ENCODE measurements at places on chromosomes 12 and 14.

DNA sequence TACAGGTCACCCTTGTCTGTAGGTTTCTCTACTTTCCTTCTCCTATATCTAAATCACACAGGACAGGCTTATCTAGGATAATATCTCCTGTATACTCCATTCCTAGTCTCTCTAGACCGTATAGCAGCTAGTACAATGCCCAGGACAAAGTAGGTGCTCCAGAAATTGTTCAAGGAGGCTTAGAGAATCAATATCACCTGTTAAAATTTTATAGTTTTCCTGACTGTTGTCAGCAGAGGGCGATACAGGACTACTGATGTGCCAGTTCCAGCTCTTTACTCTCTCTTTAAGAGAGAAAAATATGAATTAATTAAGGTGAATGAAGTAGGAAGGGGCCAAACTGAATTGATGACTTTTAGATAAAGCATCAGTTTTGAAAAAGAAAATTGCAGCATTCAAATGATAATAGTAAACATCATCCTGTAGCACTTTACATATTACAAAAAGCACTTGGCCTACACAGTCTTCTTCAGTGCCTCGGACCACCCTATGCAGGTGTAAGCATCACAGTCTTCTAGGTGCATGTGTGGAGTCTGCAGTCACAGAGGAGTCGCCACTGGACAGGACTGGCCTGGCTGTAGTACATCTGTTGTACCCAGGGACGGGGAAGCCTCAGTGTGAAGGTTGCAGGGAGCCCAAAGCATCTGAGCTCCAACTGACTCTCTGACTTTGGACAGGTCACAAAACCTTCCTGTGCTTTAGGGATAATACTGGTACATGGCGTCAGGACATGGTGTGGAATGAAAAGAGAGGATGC is 61.9 kb upstream of the MAX start:
- peak; percentile 77 for DNase-seq

DNA sequence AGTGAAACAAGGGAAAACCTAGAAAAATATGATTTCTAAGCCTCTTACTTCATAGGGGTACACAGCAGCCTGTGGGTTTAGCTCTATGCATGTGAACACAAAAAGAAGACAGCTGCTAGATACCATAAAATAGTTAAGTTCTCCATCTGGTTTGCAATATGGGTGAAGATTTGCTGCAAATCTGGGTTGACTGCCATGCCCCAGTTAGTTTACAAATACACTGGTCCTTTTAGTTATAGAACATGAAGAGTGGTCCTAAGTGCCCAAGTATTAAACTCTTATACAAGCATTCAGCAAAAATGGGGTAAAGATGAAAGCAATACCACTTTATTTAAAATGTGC is 176.1 kb downstream of the AEBP2 start:
- no peak for DNase-seq

GRCh38 chr12:68358532-68359485 is 26.6 kb upstream of the MDM1 start:
- peak; percentile 91 for DNase-seq

GRCh38 chr12:97572220-97572619 is 109.6 kb downstream of the RMST start:
- no peak for DNase-seq

GRCh38 chr14:22952418-22952817 is 4.5 kb downstream of the HAUS4 start:
- DNase-seq = no peak

DNA sequence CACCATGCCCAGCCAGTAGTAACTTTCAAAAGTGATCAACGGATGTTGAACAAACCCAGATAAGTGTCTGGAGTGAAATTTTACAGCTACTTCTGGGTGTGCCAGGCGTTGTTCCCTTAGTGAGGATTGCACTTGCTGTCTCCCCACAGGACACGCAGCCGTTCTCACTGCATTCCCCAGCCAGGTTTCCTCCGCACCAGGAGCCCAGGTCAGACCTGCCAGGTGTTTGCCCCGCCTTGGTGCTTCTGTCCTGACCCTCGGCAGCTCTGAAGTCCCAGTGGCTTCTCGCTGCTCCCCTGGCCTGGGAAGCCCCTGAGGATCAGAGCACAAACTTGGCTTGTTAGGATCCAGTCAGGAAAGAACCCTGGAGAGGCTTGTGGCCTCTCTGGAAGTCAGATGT is 36.2 kb downstream of the MMAB start:
- no peak for DNase-seq

- no peak for DNase-seq
These were observed 385.6 kb downstream of the ZFP36L1 start for GRCh38 chr14:68407285-68407684.

- DNase-seq = no peak
These were observed 123.1 kb downstream of the DERA start for GRCh38 chr12:16034136-16034817.

GRCh38 chr14:31003284-31003683 is 22.2 kb upstream of the AP4S1 start:
- no peak for DNase-seq

GRCh38 chr12:22808860-22809259 is 183.9 kb downstream of the ETNK1 start:
- no peak for DNase-seq

- DNase-seq = peak; percentile 55
These were observed 75.5 kb upstream of the RERGL start for GRCh38 chr12:18165422-18165871.

- peak; percentile 98 for DNase-seq
These were observed 106.2 kb downstream of the DAAM1 start for GRCh38 chr14:59294662-59294992.

DNA sequence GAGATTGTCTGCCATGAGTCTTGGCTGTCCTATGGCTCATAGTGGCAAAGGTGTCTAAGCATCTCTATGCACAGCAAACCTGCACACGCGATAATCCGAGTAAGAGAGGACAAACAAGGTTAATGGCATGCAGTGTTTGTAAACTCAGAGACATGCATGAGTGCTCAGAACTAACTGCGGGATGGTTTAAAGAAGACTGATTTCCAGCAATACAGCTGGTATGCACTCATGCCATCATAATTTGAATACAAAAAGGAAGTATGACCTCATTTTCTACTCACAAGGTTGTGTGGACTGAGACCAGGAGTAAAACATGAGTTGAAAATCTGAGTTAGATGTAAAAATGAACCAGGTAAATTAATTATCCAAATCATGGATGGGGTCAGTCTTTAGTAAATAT is 16.6 kb upstream of the TCP11L2 start:
- no peak for DNase-seq

- DNase-seq = no peak
These were observed 1088.3 kb upstream of the SEL1L start for GRCh38 chr14:82621881-82622450.

- DNase-seq = peak; percentile 43
These were observed 249.1 kb upstream of the PPFIA2 start for GRCh38 chr12:82008251-82008650.

DNA sequence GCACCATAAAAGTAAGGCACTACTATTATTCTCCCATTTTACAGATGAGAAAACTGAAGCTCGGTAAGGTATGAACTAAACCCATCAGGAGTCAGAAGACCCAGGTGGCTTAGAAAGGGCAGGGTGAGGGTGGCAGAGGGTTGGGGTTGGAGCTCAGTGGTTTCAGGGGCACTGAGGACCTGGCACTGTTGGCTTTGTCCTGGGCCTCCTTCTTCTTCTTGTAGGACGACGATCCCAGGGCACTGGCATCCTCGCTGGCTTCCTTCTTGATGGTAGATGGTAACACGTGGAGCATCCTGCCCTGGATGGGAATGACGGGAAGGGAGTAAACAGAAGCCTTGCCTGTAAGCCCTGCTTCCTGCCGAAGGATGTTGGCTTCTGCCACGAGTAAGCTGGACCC is 19.9 kb downstream of the RBM19 start:
- no peak for DNase-seq

GRCh38 chr12:95143621-95144205 is 70.3 kb upstream of the NR2C1 start:
- DNase-seq = peak; percentile 74

GRCh38 chr14:105161309-105161708 is 7.3 kb downstream of the JAG2 start:
- DNase-seq = no peak

GRCh38 chr12:33472299-33472698 is 32.7 kb upstream of the SYT10 start:
- no peak for DNase-seq

DNA sequence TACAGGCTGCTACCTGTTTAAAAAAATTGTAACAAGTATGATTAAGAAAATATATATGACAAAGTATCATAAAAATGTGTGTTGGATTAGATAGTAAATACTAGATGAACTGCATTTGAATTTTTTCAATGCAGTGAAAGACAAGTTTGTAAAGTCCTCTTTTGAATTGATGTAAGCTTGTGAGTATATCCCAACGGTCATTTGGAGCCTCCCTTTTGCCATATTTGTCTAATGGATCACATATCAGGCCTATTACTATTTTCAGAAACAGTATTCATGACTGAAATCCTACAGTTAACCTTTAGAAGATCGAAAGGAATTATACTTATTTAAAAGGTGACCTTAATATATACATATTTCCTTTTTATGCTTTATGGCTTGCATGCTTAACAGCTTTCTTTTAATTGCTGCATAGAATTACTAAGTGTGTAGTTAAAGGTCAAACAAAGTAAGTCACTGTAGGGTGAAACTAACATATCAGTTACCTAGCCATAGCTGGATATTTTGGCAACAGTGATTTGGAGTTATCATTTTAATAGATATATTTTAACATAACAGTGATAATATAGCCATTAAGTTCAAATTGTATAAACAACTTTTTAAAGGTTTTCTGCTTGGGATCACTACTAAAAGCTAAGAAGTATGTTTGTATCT is 53.6 kb downstream of the USP15 start:
- no peak for DNase-seq

GRCh38 chr14:69288011-69288771 is 28.2 kb downstream of the GALNT16 start:
- DNase-seq = peak; percentile 84

- no peak for DNase-seq
These were observed 23.5 kb upstream of the CFAP54 start for GRCh38 chr12:96465896-96466295.

DNA sequence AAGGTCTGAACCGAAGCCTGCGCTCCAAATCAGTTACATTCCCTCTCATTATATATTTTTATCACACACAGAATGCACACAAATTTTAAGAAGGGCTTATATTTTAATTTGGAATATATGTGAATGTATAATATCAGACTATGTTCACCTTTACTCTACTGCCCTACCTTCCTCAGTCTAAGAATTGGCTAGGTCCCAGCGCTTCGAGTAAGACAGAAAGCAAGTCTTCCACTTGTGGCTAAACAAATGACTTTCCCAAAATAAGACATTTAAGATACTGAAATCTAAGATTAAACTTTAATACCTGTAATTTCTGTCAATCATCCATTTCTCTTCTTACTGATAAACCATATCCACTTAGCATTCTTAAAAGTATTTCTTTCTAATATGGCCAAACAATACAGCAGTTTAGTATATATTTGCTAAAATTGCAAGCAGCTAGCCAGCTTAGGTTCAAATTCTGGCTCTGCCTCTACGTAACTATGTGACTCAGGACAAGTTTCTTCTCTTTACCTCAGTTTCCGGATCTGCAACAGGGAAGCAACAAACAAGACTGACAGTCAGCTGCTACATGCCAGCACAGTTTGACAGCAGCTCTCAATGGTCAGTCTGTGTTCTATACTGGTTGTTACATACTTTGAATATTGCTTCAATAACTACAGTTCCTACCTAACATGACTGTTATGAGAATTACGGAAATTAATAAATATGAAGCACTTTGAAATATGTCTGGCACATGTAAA is 2.0 kb downstream of the INTS13 start:
- DNase-seq = no peak

GRCh38 chr12:88388566-88389540 is 191.4 kb downstream of the KITLG start:
- DNase-seq = peak; percentile 53

- DNase-seq = no peak
These were observed 134.1 kb upstream of the KRAS start for GRCh38 chr12:25384893-25385248.

DNA sequence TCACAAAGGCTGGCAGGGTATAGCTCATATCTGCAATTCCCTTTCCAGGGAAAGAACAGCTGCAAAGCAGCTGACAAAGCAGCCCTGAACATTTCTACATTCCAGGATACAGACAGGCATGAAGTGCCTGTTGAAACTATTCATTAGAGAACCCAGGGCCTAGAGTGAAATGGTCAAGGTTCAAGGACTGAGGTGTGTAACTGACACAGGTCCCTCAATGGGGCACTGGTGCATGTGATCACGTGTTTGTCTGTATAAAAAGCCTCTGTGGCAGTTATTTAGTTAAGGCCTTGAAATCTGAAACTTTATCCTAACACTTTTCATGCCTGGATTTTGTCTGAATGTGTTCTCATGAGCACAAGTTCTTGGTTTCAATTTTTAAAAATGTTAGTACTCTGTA is 47.1 kb downstream of the GIT2 start:
- DNase-seq = peak; percentile 82

DNA sequence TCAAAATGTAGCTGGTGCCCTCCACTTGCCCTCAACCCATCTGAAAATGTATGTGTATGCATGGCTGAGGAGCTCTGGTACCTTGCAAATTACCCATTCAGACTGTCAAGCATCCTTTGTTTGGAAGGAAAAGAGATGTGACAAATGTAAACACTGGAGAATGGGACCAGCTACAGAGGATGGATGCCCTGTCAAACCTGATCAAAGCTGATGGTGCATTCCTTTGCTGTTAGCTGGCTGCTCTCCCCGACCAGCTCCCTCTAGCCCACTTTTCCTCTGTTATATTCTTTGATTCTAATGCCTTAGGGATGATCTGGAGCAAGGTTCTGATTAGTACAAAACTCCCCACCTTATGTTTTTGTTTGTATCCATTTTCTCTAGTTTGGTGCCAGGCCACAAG is 310.3 kb downstream of the C12orf75 start:
- DNase-seq = no peak

DNA sequence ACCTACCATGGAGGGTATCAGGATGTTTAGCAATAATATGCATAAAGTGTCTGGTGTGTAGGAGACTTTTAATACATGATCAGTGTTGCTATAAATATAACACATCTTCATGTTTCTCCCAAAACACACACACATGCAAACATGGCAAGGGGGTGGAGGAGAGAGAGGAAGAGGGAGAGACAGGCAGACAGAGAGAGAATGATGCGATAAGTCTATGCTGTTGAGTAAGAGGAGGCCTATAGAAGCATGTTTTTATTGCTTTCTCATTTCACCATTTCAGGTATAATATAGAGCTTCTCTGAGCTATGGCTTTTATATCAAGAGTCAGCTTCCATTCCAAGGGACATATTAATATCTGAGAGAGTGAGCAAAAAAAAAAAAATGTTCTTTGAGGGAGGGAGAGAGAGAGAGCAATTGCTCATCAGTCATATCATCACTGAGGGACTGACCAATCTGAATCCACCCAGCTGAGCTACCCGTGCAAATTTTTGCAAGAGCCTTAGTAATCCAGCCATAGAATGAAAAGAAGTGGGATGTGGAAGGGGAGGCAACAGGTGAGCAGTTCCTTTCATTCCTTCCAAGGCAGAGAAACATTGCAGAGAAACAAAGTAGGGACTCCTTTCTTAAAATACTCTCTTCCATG is 54.8 kb upstream of the RASSF8 start:
- no peak for DNase-seq

DNA sequence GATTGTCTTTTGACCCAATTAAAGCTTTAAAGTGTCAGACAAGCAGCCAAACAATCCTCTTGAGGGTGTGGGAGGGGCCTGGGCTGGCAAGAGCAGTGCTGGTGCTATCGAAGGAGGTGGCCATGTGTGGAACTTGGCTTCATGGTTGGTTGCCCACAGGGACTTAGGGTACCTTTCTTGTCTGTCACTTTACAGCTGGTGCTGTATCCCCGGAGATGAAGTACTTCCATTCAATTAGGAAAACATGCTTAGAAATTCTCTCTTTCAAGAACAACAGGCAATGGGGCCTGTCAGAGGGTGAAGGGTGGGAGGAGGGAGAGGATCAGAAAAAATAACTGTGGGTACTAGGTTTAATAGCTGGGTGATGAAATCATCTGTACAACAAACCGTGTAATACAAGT is 86.5 kb downstream of the DAAM1 start:
- no peak for DNase-seq

All from fibroblast of the aortic adventitia (primary cell).